ENCODE measurements at places on chromosomes 1 and 21.

- no peak for DNase-seq
Observed at GRCh38 chr1:200073286-200073637, 45.8 kb downstream of the NR5A2 start.

DNA sequence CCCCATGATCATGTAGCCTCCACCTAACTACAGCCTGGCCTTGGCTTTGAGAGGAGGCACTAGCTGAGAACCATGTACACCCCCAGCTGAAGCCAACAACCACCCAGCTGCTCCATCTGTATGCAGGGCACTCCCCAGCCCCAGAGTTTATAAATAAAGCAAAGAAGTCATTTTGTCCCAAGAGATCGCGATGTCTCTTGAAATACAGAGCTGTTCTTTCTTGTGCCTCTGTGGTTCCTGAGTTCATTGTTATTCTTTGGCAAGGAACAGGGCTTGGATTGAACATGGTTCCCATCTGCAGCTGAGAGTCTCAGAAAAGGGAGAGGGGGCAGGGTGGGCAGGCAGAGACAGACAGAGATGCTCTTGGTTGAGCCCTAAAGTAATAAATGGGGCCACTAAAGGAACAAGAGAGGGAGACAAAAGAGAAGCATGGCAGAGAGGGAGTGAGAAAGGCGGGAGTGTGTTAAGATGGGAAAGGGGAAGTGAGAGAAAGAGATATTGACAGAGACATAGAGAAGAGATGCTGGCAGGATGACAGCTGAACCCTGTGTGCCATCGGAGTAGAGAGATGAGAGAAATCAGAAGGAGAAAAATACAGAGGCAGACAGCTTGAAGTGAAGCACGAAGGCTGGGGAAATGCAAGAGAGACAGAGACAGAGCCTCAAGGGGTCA, 63.3 kb downstream of the TNR start:
- DNase-seq = no peak

DNA sequence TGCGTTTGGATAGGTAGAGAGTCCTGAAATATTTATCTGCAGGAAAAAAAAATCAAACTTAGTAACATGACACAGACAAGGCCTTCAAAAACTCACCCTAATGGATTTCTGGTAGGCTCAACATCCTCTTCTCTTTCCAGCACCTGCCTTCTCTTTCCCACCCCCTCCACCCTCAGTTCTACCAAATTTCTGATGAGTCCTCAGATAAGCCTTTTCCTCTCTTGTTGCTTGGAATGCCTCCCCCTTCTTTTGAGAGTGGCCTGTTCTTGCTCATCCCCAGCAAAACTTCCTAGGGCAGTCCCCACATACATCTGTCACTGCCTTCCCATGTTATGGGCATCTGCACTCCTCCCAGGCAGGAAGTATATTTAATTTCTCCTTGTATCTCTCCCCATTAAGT, 7.6 kb upstream of the LBR start:
- DNase-seq = no peak

GRCh38 chr21:15004721-15005370, 60.0 kb downstream of the NRIP1 start:
- DNase-seq = no peak

GRCh38 chr1:93605026-93605568, 76.5 kb downstream of the BCAR3 start:
- no peak for DNase-seq

DNA sequence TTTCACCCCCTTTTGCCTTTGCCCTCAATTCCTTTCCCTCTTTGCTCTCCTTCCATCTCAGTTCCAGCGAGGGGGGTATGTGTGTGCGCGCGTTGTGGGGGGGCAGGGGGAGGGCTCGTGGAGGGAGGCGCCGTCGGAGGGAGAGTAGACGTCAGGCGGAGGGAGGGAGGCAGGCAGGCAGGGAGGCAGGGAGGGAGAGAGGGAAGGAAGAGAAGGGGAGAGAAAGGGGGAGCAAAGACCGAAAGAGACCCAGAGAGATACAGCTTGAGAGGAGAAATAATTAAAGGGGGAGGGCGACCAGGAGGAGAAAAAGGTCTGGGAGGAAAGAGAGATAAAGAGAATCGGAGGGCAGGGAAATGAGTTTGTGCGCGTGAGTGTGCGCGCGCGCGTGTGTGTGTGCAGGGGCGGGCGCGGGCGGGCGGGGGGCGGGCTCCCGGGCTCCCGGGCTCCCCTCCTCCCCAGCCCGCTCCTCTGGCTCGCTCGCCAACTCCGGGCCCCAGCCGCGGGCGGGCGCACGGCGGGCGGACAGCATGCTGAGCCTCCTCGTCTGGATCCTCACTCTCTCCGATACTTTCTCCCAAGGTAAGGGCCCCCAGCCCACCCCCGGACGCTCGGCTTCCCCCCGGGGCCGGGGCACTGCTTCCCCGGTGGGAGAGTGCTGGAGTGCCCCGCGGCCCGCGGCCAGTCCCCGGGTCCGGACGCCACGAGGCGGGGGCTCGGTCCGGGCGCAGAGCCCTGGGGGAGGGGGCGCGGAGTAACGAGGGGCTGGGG, at the start of gene KIRREL1:
Gene KIRREL1, plus strand, starts transcription at position 499 of the 771 bp plus-strand sequence. Its CDS starts 32 bp downstream, at position 531.
- DNase-seq = no peak

GRCh38 chr21:14718951-14719350, 172.8 kb upstream of the SAMSN1 start:
- DNase-seq = no peak

GRCh38 chr1:200302192-200302920, 107.5 kb downstream of the ZNF281 start:
- no peak for DNase-seq

DNA sequence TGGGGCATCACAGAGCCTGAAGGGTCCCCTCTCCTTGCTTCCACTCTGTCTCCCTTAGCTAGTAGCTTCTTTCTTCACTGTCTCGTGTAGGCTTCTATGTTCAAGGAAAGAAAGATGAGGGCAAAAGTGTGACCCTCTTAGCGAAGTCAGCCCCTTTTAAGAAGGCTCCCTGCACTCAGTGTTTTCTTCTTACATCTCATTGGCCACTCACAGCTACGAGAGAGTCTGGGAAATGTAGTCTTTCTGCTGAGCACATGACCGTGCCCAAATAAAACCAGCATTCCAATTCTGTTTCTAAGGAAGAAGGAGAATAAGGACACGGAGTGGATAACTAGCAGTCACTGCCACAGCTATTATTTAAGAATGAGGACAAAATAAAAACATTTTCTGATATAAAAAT, 104.9 kb upstream of the TNR start:
- DNase-seq = no peak

GRCh38 chr1:240500647-240501046, 111.3 kb downstream of the GREM2 start:
- no peak for DNase-seq

All from chondrocyte (in vitro differentiated cells).